ENCODE measurements at places on chromosomes 5 and 9. TPM values are rescaled to one million over a fixed set of nuclear protein-coding genes. Genes with fewer than 3 reads are reported as not detected.

Gene PCDHA7
- polyA plus RNA-seq = not detected

Gene GMCL2
- not detected for polyA plus RNA-seq

- DNase-seq = peak; percentile 97
Measured at GRCh38 chr9:137240841-137241489, at the start of gene TUBB4B. Gene TUBB4B, plus strand, starts transcription at chr9:137241287. Its CDS starts 74 bp downstream, at chr9:137241361.

DNA sequence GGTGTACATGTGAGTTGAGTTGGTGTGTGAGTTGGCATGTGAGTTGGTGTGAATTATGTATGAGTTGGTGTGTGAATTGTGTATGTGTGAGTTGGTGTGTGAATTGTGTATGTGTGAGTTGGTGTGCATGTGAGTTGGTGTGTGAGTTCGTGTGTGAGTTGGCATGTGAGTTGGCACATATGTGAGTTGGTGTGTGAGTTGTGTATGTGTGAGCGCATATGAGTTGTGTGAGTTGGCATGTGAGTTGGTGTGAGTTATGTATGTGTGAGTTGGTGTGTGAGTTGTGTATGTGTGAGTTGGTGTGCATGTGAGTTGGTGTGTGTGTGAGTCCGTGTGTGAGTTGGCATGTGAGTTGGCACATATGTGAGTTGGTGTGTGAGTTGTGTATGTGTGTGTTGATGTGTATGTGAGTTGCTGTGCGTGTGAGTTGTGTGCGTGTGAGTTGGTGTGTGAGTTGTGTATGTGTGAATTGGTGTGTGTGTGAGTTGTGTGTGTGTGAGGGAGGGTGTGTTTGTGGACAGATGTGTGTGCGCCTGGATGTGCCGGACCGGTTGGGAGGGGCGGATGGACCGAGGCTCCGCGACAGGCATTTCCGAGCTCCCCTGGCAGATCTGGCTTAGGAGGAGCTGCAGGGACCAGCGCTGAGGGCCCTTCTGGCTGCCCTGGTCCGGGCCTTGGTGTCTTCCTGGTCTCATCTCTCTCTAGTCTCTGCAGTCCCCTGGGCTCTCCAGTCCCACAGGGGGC, 162.5 kb upstream of the IER5L start:
- DNase-seq = no peak

Gene PLAC8L1
- polyA plus RNA-seq = 0.28 TPM

GRCh38 chr5:141958113-141958512, at the start of gene PCDH12:
Gene PCDH12, minus strand, starts transcription at chr5:141958202. Its CDS starts 351 bp downstream, at chr5:141957851.
- DNase-seq = no peak

- no peak for DNase-seq
Measured at GRCh38 chr9:68707801-68708488, 2.9 kb downstream of the PIP5K1B start.

Gene CDK5RAP2
- 11.7 TPM for polyA plus RNA-seq

GRCh38 chr5:84748313-84748712, 363.6 kb upstream of the EDIL3 start:
- DNase-seq = no peak

DNA sequence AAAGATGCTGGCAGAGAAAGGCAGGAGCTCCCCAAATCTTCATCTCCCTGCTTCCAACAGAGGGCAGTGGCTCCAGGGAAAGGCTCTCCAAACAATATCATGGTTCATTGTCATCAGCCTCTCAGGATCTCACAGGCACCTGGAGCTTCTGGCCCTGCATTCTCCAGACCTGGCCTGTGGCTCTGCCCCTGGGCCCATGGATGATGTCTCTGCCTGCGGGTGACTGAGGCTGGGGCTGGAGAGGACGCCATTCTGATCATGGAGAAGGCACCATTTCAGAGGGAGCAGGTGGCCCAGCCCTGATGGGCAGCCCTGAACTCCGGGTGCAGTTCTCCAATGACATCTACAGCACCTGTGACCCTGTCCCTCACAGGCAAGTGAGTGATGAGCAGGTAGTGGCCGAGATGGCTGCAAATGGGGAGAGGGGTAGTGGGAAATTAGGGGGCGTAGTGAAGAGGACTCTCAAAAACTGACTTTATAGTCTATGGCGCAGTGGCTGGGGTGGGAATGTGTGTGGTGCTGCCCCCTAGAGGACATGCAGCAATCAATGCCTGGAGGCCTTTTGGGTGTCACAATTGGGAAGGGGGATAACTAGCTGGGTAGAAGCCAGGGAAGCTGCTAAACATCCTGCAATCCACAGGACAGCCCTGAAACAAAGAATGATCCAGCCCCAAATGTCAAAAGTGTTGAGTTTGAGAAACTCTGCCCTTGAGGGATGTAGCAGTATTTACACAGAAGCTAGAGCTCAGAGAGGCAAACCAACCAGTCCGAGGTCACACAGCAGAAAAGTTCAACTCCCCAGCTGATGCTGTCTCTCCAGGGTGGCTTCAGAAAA, 3.2 kb downstream of the SH3PXD2B start:
- no peak for DNase-seq

DNA sequence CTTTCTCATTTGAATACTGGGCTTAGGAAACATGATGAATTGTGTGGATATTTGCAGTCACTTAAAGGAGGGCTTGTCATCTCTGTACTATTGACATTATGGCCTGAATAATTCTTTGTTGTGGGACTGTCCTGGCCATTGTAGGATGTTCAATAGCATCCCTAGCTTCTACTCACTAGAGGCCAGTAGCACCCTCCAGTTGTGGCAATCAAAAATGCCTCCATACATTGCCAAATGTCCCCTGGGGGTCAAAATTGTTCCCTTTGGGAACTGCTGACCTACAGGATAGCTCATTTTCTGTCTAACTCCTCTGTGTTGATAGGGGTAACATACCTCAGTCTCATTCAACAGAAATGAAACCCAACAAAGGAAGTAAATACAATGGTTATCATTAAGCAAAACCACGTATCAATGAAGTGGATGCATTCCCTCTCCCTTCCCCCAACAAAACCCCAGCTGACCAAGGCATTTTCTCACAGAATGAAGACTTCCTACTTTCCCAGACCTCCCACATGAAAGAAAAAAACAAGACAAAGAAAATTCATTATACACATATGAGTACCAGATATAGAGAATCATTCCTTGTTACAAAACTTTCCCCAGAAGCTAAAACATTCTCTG, 18.1 kb downstream of the FYB1 start:
- no peak for DNase-seq

GRCh38 chr5:32195265-32195664, 21.1 kb upstream of the GOLPH3 start:
- no peak for DNase-seq

GRCh38 chr5:135565725-135566421, 12.9 kb downstream of the CXCL14 start:
- peak; percentile 84 for DNase-seq

Gene NEURL1B
- polyA plus RNA-seq = 1.5 TPM

DNA sequence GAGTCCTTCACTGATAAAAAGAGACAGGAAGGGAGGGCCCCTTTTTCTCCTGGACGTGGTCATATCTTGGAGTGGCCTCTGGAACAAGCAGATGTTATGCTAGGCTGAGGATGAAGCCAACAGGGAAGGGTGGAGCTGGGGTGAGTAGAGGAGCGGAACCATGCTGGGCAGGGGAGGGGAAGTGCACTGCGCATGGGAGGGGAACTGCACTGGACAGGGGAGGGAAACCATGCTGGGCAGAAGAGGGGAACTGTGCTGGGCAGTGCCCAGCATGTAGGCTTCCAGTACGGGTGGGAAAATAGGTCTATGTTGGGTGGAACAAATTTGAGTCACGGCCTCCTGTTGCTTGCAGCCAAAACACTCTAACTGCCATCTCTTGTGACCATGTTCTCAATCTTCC, 19.3 kb upstream of the IRX4 start:
- no peak for DNase-seq

DNA sequence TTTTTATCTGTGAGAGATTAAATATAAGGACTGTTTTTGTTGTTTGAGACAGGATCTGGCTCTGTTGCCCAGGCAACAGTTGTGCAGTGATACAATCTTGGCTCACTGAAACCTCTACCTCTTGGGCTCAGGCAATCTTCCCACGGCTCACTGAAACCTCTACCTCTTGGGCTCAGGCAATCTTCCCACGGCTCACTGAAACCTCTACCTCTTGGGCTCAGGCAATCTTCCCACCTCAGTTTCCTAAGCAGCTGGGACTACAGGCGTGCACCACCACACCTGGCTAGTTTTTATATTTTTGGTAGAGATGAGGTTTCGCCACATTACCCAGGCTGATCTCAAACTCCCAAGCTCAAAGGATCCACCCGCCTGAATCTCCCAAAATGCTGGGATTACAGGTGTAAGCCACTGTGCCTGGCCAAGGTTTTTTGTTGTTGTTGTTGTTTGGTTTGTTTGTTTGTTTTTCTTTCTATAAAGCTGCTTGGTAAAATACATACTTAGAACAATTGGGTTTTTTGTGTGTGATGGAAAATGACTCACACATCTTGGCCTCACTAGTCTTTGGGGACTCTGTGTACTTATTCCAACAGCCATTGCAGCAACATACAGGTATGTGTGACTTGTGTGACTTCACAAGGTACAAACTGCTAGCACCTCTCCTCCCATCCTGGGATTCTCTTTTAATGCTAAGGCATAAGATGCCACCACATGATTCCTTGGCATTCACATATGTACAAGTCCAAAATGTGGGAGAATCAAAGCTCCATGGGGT, 36.5 kb upstream of the RASA1 start:
- no peak for DNase-seq

GRCh38 chr5:177194268-177194667, 60.7 kb downstream of the NSD1 start:
- no peak for DNase-seq

DNA sequence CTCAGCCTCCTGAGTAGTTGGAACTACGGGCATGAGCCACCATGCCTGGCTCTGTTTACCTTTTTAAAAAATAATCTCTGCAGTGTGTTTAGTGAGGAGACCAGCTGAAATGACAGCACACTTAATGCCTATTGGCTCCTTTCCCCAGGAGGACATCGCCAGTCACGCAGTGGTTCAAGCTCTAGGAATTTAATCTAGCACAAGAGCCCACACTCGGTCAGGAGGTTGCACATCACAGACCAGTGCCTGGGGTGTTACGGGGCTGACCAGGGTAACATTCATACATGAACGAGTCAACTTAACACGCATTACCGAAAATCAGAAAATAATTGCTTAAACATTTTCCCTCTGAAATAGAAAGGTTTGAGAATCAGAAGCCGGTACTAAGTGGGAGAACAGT, 217.0 kb downstream of the GOLPH3 start:
- DNase-seq = no peak

GRCh38 chr5:126497506-126497905, 74.3 kb downstream of the GRAMD2B start:
- no peak for DNase-seq

GRCh38 chr5:150044329-150044681, 42.0 kb downstream of the CSF1R start:
- DNase-seq = no peak

Gene SLC2A8
- polyA plus RNA-seq = 21.1 TPM

Gene KCNMB1
- polyA plus RNA-seq = 0.31 TPM

Gene AGTPBP1
- polyA plus RNA-seq = 2.7 TPM

GRCh38 chr5:13941468-13941867, 3.0 kb downstream of the DNAH5 start:
- DNase-seq = no peak

DNA sequence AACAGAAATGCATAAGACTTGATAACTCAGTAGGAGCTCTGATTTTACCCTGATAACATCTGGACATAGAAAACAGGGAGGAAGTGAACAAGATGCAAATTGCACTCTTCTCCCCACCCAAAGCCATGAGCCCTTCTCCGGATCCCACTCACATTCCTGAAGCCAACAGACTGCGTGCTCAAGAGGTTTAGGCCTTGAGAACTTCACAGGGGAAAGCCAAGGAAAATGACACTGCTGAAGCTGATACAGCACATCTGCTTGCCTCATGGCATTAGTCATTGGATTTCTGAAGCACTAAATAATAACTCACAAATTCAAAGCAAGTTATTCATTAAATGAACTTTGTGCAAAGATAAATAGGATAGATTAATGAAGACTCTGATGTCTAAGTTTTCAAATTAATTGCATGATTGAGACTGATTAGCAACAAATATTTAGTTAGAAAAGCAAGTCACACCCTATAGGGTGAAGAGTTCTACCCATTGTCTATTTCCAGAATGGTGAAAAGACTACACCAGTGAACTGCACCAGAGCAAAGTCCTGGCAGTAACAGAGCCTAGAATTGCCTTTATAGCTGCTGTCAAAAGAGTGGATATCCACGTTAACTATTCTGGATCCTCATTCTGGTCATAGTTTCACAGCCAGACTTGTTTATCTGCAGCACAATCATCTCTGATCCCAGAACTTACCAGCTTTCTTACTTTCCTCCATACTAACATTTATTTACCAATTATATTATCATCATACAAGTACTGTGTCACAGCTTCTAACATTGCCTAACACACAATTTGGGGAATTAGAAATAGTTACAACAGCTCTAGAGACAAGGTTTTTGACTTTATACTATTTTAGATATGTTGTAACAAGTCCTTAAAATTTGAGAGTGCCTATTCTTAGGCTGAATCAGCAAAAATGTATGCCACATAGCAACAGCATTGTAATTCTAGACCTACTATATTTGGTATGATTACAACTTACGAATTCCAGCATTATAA, 432.1 kb upstream of the RGMB start:
- no peak for DNase-seq

Gene PCDHA11
- polyA plus RNA-seq = 0.19 TPM

DNA sequence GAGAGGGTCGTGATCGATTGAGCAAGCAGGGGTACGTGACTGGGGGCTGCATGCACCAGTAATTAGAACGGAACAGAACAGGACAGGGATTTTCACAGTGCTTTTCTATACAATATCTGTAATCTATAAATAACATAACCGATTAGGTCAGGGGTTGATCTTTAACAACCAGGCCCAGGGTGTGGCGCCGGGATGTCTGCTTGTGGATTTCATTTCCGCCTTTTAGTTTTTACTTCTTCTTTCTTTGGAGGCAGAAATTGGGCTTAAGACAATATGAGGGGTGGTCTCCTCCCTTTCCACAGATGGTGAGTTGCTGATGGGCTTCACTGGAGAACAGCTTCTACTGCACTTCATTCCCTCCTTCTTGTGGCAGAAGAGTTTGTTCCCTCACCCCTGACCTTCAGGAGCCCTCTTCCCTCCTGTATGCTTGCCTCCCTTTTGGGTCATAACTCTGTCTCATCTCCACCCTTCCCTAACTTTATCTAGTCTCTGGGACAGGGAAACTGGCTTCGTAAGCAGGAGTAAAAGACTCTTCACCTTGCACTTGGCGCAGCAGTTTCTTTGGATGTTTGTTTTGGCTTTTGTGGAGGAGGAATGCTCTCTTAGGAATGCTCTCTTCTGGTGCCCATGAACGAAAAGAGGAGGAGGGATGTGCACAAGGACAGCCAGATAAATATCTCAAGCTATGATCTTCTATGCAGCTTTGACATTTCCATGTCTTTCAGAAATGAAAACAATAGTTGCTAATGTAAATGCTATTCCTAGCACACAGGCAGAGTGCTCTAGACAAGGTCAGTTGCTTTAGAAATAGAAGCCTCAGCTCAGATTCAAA, 139.8 kb upstream of the RPS23 start:
- no peak for DNase-seq

DNA sequence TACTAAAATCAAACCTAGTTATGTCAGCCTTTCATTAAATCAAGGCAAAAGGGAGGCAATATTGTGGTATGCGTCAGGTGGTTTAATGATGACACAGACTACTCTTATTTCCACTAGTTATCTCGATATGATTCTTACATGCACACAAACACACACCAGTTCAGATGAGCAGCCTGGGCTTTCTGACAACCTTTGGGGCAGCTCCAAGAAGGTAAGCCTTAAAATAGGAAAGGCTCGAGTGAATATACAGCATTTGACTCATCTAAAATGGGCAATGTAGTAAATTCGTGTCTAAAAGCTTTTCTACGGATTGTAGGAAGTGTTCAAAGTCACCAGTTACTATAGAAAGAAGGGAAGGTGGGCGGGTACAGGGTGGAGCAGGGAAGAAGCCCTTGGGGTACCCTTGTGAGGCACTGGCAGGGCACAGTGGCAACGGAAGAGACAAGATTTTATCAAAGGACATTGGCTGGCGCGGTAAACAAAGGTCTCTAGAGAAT, 1.9 kb downstream of the ANKH start:
- no peak for DNase-seq
